ENCODE measurements at places on chromosomes 16 and 17.

DNA sequence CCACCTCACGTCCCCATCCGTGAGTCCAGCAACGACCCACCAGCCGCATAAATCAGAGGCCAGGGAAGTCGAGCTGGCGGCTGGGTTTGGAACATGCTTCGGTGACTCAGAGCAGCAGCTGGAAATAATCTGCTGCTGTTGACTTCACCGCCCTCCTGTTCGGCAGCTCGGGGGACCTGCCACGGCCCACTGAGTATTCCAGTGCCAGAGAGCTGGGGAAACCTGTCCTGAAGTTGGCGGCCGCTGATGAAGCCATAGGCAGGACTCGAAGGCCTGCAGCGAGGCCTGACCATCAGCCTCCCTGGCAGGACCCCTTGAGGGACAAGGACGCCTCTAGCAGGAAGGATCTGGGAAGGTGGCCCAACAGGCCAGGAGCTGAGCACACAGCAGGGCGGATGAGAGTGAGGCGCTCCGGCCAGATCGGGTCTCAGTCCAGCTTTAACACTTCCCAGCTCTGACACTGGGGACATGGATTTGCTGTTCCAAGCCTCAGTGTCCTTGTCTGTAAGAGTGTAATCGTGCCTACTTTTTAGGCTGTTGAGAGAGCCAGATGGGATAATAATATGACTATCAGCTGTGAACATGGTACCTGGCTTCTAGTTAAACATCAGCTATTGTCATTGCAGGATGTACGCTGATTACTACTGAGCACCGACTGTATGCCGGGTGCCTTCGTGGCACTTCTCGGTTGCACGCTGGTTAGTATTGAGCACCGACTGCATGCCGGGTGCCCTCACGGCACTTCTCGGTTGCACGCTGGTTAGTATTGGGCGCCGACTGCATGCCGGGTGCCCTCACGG, 50.4 kb upstream of the CIBAR2 start:
- no peak for DNase-seq

DNA sequence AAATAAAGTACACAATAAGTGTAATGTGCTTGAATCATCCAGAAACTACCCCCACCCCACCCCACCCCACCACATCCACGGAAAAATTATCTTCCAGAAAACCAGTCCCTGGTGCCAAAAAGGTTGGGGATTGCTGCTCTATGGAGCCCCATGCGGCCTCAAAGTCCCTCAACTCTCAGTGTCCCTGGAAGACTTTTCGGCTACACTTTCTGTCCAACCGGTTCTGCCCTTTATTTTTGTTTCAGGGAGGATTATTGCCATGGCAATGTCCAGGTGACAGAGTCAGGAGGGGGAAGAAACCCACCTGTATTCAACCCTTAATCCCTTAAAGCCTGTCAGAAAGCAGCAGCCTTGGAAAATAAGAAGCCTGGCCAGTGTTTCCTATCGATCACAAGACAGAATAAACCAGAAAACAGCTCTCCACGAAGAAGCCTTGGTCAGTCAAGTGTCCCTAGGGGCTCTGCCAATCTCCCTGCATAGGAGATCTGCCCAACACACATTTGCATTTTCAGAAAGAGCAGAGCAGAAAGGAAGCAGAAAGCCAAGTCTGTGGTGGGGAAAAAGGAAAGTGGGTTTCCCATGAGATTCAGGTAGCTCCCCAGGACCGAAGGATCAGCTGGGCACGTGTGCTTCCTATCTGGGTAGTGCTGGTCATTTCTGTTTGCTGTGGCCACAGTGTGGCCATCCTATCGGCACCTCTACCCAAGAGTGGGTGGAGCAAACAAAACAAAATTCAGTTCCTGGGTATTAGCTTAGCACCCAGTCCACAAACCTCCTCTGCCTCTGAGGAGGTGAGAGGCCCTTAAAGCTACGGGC, 342.7 kb downstream of the SOX9 start:
- DNase-seq = peak; percentile 30

GRCh38 chr16:15461376-15461775, 27.0 kb downstream of the BMERB1 start:
- DNase-seq = no peak

- no peak for DNase-seq
Observed at GRCh38 chr16:89023151-89023551, 46.1 kb upstream of the CBFA2T3 start.

DNA sequence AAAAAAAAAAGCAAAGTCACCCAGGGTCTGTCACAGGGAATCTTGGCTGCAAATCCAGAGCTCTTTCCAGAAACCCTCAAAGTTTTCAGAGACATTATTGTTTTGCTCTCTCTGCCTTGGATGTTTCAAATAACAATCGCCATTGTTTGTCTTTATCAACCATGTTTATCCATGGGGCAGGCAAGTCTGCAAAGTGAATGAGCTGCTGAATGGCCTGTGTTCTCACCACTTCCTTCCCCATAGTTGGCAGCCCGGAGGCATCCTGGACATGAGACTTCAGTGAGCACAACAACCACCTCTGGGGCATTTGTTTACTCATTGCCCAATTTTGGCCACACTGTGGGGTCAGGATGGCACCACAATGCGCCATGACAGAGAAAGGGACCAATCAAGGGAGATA, 53.1 kb upstream of the USP7 start:
- no peak for DNase-seq

DNA sequence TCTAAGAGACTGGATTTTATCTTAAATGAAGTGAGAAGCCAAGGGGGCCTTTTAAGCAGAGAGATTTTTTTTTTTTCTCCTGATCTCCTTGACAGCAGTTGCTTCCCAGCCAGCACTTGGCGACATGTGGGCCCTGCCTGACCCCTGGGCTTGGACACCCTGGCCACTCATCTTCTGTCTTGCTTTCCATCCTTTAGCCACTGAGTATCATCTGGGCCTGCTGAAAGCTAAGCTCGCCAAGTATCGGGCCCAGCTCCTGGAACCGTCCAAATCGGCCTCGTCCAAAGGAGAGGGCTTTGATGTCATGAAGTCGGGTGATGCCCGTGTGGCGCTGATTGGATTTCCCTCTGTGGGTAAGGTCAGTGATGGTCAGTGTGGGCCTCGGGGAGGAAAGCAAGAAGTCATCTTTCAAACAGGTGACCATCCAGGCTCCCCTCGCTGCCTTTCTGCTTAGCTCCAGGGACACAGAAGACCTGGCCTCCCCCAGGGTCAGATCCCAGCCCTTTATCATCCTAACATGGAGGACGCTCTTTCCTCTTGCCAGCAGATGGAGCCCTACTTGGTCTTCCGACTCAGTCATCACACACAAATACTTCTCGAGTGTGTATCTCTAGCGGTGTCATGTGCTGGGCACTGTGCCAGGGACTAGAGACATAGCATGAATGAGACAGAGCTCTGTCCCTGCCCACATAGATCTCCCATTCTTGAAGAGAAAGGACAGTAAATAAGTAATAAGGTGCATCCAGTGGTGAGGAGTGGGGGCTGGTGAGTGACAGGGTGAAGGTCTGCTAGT, 6.1 kb downstream of the DRG2 start:
- DNase-seq = no peak

GRCh38 chr17:65916425-65916824, 275.5 kb downstream of the CEP112 start:
- no peak for DNase-seq

DNA sequence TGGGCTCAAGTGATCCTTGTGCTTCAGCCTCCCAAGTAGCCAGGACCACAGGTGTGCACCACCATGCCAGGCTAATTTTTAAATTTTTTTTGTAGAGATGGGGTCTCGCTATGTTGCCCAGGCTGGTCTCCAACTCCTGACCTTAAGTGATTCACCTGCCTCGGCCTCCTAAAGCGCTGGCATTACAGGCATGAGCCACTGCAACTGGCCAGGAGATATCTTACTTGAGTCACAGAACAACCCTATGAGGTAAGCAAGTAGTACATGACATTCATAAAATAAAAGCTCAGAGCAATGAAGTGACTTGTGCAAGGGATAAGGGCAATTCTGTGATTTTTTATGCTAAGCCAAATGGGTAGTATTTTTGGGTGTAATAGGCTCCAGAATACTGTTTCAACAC, 57.3 kb downstream of the CDC27 start:
- DNase-seq = no peak

GRCh38 chr17:57918017-57918895, 37.0 kb downstream of the CUEDC1 start:
- no peak for DNase-seq

Measured in mesenteric fat pad (tissue), 1 donor.